ENCODE measurements at places on chromosomes 5 and 9. TPM values are rescaled to one million over a fixed set of nuclear protein-coding genes. Genes with fewer than 3 reads are reported as not detected.

DNA sequence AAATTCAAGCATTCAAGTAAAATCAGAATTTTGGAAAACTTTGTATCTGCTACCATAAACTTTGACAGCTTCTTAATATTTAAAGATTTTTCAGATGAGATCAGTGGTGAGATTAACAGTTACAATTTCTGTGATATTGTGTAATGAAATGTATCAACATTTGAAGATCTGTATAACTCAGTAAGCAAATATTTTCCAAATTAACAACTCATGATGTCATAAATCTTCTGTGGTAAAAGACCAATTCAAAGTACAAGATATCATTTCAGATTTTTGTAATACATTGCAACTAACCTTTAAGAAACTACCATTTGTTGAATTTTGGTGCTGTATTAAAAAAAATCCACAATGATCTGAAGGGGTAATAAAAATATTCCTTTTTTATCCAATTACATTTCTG is 352.2 kb downstream of the KIAA0825 start:
- no peak for DNase-seq

QRFP gene
- not detected for polyA plus RNA-seq

DNA sequence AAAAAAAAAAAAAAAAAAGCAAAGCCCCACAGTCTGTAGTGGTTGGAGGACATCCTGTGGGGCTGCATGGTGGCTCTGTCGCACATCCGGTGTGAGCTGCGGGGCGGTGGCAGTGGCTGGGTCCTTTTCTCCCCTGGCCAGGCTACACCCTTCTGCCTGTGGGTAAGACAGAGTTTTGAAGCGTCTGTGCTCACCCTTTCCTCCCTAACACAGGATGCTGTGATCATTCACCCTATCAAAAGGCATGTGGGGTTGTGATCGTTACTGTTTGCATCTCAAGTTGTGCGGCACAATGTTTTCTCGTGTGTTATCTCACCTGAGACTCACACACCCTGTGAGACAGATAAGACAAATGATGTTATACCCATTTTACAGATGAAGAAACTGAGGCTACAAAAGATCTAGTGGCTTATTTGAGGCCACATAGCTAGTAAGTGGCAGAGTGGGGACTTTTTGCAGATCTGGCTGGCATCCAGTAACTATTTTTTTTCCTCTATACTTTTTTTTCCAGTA is 17.5 kb downstream of the IRF1 start:
- DNase-seq = no peak

GRCh38 chr9:70044490-70045307 is 1.1 kb downstream of the MAMDC2 start:
- no peak for DNase-seq

DNA sequence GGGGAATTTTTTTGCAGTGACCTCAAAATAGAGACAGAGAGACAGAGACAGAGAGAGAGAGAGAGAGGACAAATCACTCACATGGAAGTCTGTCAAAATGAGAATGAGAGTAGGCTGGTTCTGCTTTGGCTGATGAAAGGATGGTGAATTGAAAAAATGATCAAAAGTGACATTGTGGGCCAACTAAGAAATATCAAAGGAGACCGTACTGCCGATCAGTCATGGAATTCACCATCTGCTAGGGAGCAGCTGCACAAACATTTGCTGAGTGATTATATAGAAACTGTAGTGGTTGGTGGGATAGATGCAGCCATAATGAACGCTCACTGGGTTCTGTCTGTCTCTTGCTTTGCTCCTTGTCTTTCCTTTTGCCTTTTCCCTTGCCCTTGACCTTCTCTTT is 476.6 kb upstream of the SGCD start:
- no peak for DNase-seq

GRCh38 chr5:116571568-116572349 is 2.9 kb downstream of the SEMA6A start:
- no peak for DNase-seq

SCGB3A2 gene
- polyA plus RNA-seq = not detected

RNF208 gene
- 7.1 TPM for polyA plus RNA-seq

GRCh38 chr9:5947912-5948311 is 57.2 kb downstream of the MLANA start:
- no peak for DNase-seq

- DNase-seq = peak; percentile 53
These were observed 213.3 kb downstream of the SEMA6A start for GRCh38 chr5:116361171-116361967.

OR1J2 gene
- polyA plus RNA-seq = not detected

- DNase-seq = no peak
These were observed 431 bp downstream of the FASTKD3 start for GRCh38 chr5:7868427-7868772.

DNA sequence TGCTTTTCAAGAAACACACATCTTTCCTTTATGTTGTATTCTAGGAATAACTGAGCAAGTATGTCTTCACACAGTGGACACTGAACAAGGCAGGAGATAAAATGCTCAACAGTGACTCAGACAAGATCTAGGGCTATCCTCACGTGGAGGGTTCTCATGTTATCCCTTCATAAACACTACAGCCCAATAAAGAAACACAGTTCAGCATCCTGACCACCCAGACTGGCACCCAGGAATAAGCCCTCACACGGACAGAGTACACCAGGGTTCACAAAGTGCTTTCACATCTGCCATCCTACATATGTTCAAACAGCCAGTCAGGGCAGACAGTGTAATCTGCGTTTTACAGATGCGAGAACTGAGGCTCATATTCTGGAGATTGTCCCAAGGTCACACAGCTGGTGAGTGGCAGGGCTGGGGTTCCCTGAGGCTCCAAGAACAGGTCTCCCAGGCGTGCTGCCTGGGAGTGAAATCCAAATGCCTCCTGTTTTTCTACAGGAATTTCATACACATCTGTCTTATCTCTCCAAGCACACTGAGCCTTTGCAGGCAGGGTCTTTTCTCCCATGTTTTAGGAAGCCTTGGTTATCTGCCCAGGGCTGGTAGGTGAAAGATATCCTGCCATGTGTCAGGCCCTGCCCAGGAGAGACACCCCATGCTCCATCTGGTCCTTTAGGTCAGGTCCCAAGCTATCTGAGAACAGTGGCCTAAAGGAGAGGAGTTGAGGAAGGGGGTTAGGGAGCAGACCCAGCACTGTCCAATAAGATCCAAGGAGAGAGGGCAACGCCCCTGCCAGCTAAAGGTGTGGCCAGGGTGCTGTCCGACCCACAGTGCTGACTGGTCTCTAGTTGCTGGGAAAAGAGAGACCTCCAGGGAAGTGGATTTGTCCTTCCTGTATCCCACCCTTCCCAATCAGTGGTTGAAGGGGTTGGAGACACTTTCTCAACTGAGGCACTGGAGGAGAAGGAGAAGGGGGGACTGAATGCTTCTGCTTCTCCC is 47.9 kb upstream of the XPA start:
- no peak for DNase-seq

- no peak for DNase-seq
These were observed 4.1 kb upstream of the GBGT1 start for GRCh38 chr9:133167769-133168168.

HTR4 gene
- 0.19 TPM for polyA plus RNA-seq

GARNL3 gene
- 5.9 TPM for polyA plus RNA-seq

- DNase-seq = no peak
These were observed 2.4 kb upstream of the GLT6D1 start for GRCh38 chr9:135641745-135642144.

AIF1L gene
- 0.61 TPM for polyA plus RNA-seq

ACTBL2 gene
- not detected for polyA plus RNA-seq

- DNase-seq = peak; percentile 56
These were observed 1.1 kb downstream of the BAG1 start for GRCh38 chr9:33263131-33264002.

GRCh38 chr9:133035669-133036068 is 4.9 kb downstream of the GTF3C5 start:
- no peak for DNase-seq

PIP5KL1 gene
- 0.06 TPM for polyA plus RNA-seq

GRCh38 chr5:60101573-60101972 is 208.0 kb upstream of the PDE4D start:
- DNase-seq = no peak

GRCh38 chr5:178431782-178432165 is 158.4 kb downstream of the COL23A1 start:
- no peak for DNase-seq

HAVCR1 gene
- 0.07 TPM for polyA plus RNA-seq

ORM2 gene
- polyA plus RNA-seq = 5,754 TPM

CARD9 gene
- 1.3 TPM for polyA plus RNA-seq

DNA sequence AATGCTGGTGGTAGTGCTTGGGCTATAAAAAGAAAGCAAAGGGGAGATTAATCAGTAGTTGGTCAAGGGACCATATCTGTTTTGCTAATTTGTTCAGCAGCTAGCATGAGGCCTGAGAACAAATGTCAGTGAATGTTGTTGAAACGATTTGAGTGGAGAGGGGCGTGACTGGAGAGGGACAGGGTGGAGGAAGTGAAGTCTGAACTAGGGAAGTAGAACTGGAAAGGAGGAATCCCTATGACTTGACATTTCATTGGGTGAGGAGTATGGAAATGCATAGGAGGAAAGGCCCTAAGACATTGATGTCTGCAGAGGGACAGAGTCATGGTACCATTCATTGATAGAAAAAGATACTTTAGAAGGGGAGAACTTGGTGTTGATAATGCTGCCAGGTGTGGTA is 19.7 kb downstream of the TLE4 start:
- DNase-seq = no peak

- DNase-seq = no peak
These were observed 157.2 kb upstream of the PHYKPL start for GRCh38 chr5:178389796-178390195.

VCAN gene
- polyA plus RNA-seq = 0.97 TPM
